GM12878 (cell line): ENCODE measurements at places on chromosomes 4 and X.

GRCh38 chr4:146224326-146224966, 10.1 kb downstream of the REELD1 start:
- DNase-seq: no peak

GRCh38 chr4:83283181-83283580, 1.4 kb downstream of the COQ2 start:
- no peak for DNase-seq

GRCh38 chr4:73801692-73802091, 34.8 kb upstream of the CXCL6 start:
- no peak for DNase-seq

DNA sequence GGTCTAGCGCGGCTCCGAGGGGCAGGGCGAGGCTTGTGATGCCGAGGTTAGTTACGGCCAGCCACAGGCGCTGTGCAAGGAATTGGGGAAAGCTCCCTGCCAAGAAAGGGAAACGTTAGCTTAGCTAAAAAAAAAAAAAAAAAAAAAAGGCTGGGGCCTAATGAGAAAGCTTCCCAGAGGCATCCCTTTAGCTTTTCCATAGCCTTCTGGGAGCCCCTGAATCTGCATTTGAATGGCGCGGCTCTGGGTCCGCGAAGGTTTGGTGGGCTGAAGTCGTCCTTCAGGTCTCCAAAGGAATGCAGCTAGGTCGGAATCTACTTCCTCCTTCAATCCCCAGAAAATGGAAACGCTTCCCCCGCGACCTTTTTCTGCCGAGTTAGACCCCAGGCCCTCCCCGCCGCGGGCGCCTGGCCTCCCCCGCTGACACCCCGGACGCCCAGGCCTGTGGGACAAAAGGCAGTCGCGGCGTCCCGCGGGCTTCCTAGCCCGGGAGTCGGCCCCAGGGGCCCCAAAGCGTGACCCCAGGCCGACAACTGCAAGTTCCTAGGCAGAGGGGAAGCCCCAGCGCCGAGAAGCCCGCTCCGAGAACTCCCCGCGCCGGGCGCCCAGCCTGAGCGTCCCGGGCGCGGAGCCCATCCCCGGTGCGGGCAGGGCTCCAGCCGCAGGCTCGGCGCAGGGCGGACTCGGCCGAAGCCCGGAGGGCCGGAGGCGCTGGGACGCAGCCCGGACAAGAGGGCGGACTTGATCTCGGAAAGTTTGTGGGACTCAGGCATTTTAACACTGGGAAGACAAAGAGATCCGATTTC, 605 bp upstream of the FAT1 start:
- DNase-seq: no peak

- DNase-seq: no peak
These were observed 636 bp downstream of the BCOR start for GRCh38 chrX:40097141-40097503.

GRCh38 chr4:113899271-113900070, 80.0 kb downstream of the ARSJ start:
- peak; percentile 45 for DNase-seq

DNA sequence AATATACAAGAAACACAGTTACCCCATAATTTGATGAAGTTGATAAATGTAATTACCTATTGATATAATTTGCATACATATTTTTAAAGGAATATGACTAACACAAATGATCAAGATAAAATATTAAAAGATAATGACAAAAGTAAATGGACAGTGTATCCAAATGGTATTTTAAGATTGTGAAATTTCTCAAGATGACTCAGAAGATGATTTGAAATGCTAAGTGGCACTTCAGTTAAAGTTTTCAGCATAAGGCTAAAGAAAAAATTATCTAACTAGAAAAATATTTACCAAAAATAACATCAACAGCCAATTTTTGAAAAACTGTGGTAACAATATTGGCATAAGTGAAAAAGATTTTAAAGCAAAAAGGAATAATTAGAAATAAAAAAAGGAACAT, 248.4 kb upstream of the NDST4 start:
- no peak for DNase-seq

DNA sequence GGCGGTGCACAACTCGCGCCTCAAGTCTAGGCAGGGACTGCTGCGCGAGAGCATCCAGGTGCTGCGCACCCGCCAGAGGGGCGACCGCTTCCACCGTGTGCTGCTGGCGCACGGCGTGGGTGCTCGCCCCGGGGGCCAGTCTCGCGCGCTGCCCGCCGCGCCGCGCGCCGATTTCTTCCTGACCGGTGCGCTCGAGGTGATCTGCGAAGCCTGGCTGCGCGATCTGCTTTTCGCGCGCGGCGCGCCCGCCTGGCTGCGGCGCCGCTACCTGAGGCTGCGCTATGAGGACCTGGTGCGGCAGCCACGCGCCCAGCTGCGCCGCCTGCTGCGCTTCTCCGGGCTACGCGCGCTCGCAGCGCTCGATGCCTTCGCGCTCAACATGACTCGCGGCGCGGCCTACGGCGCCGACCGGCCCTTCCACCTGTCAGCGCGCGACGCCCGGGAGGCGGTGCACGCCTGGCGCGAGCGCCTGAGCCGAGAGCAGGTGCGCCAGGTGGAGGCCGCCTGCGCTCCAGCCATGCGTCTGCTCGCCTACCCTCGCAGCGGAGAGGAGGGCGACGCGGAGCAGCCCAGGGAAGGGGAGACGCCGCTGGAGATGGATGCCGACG, 1.3 kb downstream of the CHST7 start:
- no peak for DNase-seq

GRCh38 chr4:6019316-6020263, 1.4 kb upstream of the C4orf50 start:
- no peak for DNase-seq

GRCh38 chrX:39705290-39705689, 392.5 kb downstream of the BCOR start:
- DNase-seq: no peak

- no peak for DNase-seq
These were observed 8.4 kb upstream of the MSX1 start for GRCh38 chr4:4851081-4851480.

DNA sequence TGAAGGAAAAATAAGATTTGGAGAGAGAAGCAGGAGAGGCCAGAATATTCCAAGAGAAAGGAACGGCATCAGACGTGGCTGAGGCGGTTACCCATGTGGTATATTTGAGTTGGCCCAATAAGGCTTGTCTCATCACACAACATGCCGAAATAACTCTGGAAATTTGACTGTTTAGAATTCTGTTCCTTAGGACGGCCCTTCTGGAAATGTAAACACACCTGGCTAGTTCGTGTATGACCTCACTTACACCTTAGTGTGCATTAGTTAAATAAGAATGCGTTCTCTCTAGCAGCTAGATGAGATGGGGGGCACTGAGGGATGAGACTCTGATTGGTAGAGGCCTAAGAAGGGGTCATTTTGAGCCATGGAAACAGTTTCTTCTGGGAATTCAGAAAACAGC, 33.2 kb upstream of the PLAC1 start:
- DNase-seq: no peak

GRCh38 chr4:7094916-7095315, 27.1 kb upstream of the GRPEL1 start:
- no peak for DNase-seq

DNA sequence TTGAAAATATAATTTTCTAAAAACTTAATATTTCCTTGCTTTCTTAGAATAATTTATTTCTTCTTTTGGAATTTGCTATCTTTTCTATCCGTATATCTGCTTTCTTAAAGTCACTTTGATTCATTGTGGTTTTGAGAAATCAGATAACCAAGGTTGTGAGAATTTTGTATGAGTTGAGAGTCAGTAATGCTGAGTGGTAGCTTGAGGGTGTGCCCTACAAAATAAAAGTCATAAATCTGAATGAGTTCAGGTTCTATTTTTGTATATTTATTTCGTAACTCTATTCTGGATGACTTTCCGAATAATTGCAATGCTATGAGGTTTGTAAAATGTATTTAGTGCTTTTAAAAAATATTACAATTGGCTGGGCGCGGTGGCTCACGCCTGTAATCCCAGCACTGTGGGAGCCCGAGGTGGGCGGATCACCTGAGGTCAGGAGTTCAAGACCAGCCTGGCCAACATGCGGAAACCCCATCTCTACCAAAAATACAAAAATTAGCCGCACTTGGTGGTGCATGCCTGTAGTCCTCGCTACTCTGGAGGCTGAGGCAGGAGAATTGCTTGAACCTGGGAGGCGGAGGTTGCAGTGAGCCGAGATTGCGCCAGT, 8.9 kb downstream of the COPS4 start:
- no peak for DNase-seq

- DNase-seq: no peak
These were observed 139.0 kb upstream of the SPRY1 start for GRCh38 chr4:123257591-123257990.

DNA sequence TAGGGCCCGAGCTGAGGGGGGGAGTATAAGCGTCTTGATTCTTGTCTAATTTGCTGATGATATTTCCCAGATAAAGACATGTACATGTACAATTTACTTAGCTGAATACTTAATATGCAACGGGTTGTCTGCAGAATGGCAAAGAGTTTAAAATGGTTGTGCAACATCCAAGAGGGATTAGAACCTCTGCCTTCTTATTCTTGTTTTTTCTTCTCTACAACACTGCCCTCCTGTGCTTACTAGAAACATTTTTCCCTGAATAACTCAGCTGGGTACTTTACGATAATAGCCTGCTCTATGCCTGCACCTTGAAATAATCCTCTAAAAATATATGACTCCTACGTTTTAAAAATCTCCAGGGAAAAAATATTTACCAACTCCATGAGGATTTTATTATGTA, 41.8 kb downstream of the INTS12 start:
- DNase-seq: no peak

DNA sequence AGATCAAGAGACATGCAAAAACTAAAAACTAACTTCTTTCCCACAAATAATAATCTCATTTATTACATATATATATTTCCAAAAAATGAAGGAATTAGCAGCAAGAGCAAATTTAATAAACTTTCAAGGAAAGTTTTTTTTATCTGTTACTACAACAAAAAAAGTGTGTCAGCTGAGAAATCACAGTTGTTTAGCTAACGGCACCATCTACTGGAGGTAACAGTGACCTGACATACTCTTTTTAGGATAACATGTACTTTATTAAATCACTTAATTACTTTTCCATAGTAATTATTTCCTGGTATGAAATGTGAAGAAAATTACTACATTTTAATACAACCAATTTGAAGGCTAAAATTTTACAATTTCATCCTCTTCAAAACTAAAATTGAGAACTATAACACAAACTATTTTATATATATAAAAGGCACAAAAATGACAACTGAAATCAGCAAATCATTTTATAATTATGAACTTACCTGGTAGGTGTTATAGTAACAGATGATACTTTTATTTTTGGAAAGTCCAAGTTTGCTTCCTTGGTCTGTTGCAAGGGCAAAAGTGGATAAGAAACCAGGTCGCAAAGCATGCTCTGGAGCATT, 9.1 kb downstream of the LAMTOR3 start:
- no peak for DNase-seq
